T-cell (primary cell): ENCODE measurements at places on chromosomes 5 and 9.

DNA sequence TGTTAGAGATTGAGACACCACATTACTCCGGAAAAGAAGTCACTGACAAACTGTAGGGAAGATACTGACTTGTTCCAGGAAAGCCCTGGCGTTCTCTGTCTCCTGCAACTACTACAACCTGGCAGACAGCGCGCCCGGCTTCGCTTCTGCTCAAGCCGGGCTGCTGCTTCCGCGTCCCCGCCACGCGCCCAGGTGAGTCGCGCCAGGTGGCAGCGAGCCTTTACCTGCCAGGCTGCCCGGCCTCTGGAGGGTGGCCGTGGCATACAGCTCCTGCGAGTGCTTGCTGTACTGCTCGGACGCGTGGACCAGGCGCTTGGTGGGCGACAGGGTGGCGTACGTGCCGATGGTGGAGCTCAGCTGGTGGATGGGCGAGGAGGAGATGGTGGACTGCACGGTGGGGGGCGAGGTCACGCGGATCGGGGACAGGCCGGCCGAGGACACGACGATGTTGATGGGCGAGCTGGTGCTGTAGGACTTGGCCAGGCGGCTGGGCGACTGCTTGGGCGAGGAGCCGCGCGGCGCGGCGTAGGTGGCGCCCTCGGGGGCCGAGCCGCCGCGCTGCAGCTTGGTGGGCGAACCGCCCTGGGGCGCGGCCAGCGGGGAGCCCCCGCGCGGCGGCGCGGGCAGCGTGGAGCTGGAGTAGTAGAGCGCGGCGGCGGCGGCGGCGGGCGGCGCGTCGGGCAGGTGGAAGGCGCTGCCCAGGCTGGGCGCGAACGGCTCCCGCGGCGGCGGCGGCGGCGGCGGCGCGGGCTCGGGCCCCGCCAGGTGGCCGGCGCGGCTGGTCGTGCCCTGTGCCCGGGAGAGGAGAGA is 519.6 kb downstream of the CTNND2 start:
- no peak for DNase-seq

GRCh38 chr5:169712428-169712827 is 75.4 kb downstream of the DOCK2 start:
- DNase-seq = no peak

- no peak for DNase-seq
Measured at GRCh38 chr5:92455011-92455410, 1071.9 kb upstream of the ARRDC3 start.

DNA sequence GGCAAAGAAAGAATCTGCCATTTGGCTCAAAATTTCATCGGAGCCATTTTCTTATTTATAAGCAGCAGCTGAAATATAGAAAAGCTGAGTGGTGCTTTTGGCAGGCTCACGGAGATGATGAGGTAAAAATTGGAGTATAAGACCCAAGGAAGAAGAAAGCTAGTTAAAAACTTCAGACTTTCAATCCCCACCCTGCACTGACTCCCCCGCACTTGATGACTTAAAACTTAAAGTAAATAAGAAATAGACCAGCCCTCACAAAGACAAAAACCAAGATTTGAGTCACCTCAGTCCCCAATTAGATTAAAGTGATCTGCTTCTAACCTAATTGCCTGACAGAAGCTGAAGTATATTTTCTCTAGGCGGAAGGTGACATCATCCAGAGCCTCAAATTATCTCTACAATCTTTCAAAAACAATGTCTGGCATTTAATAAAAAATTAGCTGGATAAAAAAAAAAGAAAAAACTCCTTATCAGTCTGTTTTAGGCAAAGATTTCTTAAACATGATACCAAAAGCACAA is 124.0 kb upstream of the PJA2 start:
- no peak for DNase-seq

GRCh38 chr5:174189654-174190541 is 144.4 kb downstream of the NSG2 start:
- DNase-seq = no peak

DNA sequence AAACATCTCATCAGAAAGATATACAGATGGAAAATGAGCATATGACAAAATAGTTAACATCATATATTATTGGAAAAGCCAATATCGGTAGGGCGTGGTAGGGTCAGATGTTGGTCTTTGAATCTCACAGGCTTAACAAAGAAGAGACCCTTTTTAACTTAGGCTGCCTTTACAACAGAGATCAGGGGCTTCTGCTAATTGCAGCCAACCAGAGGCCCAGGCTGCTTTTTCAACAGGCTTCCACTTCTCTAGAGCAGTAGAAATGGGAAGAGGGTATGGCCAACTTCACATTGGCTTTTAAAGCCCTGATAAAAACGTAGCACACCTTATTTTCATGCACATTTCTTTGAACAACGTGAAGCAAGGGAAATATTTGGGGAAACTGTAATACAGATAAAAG is 764.3 kb upstream of the CTNND2 start:
- DNase-seq = no peak

GRCh38 chr5:141514330-141515133 is 25.7 kb downstream of the PCDHGC5 start:
- no peak for DNase-seq

- no peak for DNase-seq
Measured at GRCh38 chr5:130138406-130139045, 234.3 kb downstream of the CHSY3 start.

GRCh38 chr9:113293285-113293878 is 9.8 kb downstream of the RNF183 start:
- DNase-seq = no peak

DNA sequence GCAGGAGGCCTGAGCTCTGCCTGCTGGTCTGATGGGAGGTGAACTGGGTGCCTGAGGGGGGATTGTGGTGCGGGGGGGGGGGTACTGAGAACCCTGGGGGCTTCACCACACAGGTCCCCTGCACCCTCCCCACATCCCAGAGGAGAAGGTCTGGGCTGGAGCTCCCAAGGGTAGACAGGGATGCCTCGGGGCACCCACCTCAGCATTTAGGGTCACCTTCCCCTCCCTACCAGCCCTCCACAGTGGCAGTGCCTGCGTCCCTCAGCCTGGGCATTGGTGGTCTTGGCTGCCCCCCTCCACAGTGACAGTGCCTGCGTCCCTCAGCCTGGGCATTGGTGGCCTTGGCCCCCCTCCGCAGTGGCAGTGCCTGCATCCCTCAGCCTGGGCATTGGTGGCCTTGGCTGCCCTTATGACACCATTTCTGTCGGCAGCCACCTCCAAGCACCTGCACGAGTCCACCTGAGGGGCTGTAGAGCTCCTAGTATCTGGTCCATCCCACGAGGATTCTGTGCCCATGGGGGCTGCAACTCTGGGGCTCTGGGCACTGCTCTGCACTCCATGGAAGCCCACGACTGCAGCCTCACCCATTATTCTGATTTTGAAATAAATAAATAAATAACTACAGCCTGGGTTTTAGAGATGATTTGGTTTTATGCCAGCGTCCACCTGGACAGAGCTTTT is 21.5 kb downstream of the NKD2 start:
- no peak for DNase-seq

GRCh38 chr5:99315413-99316183 is 386.8 kb upstream of the CHD1 start:
- DNase-seq = no peak

- DNase-seq = no peak
Measured at GRCh38 chr5:99607124-99607523, 678.3 kb upstream of the CHD1 start.

DNA sequence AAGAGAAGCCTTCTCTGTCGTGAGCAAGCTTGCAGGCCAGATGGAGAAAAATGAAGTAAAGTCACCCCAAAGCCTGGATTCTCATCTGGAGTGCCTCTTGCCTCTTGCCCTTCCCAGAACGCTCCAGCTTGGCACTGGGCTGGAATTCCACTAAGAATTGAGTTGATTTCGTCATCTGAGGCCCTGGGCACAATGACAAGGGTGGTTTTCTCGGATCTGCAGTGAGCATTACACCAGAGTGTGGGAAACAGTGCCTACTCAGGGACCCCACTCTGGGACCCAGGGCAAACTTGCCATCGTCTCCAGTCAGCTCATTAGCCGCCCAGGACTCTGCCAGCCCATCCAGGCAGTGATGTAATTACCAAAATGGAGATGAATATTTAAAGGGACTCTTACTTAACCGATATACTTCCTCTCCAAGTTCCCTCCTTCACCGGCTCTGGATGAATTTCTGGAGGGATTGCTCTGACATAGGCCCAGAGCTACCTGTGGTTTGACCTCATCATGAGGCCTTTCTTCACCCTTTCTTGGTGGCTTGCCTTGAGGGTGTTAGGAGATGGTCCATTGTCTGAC is 44.7 kb upstream of the LCP2 start:
- DNase-seq = no peak

- DNase-seq = no peak
Measured at GRCh38 chr5:172085738-172086137, 79.3 kb upstream of the FBXW11 start.

GRCh38 chr5:17182494-17182893 is 34.9 kb upstream of the BASP1 start:
- no peak for DNase-seq

DNA sequence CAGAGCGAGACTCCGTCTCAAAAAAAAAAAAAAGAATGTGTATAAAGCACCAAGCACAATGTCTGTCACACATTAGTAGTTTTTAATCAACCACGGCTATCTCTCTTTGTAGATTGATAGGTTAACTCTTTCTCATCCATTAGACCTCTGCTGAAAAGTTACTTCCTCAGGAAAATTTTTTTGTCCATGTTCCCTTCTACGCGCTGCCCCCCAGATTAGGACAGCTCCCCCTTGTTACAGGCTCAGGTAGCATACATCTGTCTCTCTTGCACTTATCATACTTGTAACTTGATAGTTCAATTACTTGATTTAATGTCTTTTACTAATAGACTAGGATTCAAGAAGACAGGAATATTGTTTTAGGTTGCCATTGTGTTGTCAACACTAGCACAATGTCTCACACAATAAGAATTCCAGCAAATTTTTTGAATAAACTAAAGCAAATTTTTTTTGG is 1.5 kb downstream of the SPDL1 start:
- no peak for DNase-seq

- no peak for DNase-seq
Measured at GRCh38 chr5:17177501-17178372, 39.7 kb upstream of the BASP1 start.

GRCh38 chr5:62561896-62562295 is 16.7 kb upstream of the LRRC70 start:
- DNase-seq = no peak

GRCh38 chr5:108636135-108636853 is 111.4 kb upstream of the FER start:
- no peak for DNase-seq

DNA sequence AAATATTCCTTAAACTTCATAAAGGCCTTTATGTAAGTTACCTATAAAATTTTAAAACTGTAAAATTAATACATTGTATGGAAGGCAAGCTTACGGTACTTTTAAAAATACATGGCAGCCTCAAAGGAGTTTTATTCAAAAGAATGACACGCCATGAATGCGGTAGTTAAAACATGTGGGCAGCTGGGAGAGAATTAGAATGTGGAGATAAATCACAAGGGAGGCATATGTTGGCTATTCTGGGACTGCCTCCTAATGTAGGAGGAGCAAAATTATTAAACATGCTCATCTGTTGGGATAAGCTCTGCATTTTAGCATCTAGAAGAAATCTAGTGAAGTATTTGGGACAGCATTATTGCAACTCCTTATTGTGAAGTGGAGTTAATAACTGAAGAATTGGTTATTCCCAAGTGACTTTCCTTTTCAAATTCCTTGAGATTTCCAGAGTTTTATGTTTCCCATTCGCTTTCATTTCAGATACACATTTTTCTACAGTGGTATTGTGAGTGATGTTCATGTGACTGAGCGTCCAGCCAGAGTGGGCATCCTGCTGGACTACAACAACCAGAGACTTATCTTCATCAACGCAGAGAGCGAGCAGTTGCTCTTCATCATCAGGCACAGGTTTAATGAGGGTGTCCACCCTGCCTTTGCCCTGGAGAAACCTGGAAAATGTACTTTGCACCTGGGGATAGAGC is 109.4 kb downstream of the CMYA5 start:
- DNase-seq = no peak

- DNase-seq = no peak
Measured at GRCh38 chr9:73667749-73668148, 516.1 kb downstream of the ANXA1 start.

GRCh38 chr5:154370813-154371212 is 75.0 kb upstream of the SAP30L start:
- no peak for DNase-seq

- DNase-seq = no peak
Measured at GRCh38 chr5:176614805-176615478, 5.0 kb upstream of the GPRIN1 start.

DNA sequence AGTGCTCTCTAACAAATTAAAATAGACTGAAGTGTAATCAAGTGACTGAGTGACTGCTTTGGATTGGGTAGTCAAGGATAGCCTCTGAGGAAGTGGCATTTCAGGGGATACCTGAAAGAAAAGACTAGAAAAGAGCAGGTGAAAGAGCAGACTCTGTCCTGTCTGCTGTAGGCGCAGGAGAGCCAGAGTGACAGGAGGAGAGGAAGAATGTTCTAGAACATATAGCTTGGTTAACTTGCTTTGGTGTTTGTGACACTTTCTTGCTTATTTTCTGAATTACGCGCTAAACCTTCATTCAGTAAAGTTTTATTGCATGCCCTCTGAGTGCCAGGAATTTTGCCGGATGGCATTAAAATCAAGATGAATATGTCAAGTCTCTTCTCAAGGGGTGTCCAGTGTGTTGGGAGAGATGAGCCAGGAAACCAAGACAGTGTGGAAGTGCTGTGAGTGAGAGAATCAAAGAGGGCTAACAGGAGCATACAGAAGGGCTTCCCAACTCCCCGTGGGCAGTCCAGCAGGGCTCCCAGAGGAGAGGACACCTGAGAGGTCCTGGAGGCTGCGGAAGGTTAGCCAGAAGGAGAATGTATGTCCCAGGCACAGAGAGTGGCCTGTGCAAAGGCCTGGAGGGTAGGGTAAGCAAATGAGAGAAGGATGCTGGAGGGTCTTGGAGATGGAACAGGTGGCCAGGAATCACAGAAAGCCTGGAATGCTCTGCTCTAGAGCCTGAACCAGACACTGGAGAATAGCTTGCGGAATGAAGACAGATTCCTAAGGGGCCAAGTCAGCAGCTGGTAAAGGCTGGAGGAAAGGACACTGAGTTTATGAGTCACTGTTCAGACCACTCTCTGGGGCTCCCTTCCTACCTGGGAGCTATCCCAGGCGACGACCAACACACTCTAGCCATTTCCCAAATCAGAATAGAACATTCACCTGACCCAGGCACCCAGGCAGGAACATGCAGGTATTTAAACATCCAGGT is 59.3 kb downstream of the SLC22A5 start:
- DNase-seq = no peak

DNA sequence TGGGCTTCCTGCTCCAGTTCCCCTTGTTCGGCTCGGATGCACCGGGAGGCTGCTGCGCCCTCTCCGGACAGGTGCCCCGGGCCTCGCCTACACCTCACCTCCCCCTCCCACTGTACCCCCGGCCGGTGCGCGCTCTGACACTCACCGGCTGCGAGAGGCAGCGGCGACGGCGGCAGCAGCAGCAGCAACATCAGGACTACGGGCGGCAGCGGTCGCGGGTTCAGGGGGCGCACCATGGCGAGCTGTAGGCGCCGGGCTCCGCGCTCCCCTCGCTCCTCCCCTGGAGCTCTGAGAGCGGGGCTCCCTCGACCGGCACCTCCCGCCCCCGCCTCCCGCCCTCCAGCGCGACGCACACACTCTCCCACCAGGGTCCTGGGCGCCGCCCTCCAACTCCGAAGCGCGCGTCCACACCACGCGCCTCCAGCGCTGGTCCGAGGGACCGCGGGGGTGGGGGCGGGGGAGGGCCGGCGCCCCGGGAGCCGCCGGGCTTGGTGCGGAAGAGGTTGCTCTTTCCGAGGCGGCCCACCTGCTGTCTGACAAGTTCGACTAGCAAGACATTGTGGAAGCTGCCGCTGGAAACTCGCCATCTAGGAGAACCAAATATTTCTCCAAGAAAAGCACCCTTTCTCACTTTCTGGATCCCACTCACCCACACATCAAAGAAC is at the start of gene GFRA3:
Gene GFRA3 (minus strand): TSS at position 433 of the 665 bp plus-strand sequence. CDS start 197 bp downstream, at position 236.
- DNase-seq = no peak
